ENCODE measurements at places on chromosomes 3 and 15.

DNA sequence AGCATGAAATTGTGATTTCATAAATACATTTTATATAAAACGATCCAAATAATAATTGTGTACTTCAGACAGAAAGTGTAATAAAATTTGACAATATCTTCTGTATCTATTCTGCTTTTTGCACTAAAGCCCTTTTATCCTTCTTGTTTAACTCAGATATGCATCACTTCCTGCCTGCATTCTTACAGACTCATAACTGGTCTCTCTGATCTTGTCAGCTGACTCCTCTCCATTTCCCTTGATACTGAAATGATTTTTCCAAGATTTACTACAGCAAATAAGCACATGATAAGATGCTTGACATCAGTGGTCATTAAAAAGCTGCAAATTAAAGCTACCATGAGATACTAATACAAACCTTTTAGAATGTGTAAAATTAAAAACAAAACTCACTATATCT is 25.3 kb upstream of the SI start:
- DNase-seq: no peak

DNA sequence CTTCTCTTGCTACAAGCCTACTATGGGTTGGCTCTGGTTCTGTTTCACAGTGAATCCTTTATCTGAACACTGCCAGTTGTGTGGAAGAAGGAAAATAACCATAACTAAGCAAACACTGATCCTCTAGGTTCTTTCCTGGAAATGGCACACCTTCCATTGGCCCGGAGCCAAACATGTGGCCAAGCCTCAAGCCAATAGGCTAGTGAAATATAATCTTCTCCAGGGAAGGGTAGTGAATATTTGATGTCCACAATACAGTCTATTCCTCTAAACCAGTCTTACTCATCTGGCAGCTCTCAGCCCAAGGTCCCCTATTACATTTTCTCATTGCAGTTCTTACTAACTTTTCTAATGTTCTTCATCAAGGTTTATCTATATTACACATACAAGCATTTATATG is 921.3 kb downstream of the TUSC7 start:
- DNase-seq: no peak

- DNase-seq: no peak
Observed at GRCh38 chr3:168950622-168951021, 712.9 kb downstream of the MECOM start.

DNA sequence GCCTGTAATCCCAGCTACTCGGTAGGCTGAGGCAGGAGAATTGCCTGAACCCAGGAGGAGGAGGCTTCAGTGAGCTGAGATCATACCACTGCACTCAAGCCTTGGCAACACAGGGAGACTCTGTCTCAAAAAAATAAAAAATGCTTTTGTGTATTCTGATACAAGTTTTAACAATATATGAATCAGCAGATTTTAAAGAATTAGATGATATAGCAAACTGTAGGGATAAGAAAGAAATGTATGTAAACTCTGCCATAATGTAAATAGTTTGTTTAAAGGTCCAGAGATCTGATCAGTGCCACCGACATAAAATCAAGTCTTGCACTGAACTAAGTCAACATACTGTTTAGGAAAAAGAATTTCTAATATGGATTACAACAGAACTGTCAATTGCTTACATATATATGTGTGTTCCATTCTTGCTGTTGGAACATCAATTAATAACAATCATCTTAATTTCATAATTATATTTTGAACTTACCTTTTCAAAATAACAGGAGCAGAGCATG is 208.3 kb downstream of the NEK10 start:
- no peak for DNase-seq

All from activated T-cell treated with anti-CD3 and anti-CD28 coated beads, Interleukin-2, amount 50 U/mL, for 24 hours (primary cell).